ENCODE measurements at places on chromosomes 5 and 9.
A peak's percentile ranks its signal among the peaks of the same experiment; 100 is the strongest.

GRCh38 chr9:93560991-93561390 is 15.4 kb upstream of the PHF2 start:
- no peak for DNase-seq

DNA sequence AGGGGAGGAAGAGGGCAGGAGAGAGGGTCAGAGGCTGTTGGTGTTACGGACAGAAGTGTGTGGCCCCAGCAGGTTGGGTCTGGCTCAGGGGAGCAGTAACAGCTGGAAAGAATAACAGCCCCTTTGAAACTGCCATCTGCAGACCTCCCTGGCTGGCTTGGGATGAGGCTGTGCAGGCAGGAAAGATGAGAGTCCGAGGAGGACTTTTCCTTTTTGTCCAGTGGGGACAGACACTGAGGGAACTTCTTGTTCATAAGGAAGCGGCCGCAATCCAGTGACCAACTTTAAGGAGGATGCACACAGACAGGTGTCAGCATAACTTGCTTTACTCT is 14.8 kb upstream of the PLEKHG4B start:
- no peak for DNase-seq

- DNase-seq: no peak
Observed at GRCh38 chr9:73565026-73565425, 413.4 kb downstream of the ANXA1 start.

GRCh38 chr9:119959846-119960545 is 590.8 kb upstream of the BRINP1 start:
- DNase-seq: no peak

- DNase-seq: peak; percentile 57
Observed at GRCh38 chr9:127608104-127608966, 3.7 kb upstream of the STXBP1 start.

GRCh38 chr5:53381-54174 is 38.4 kb upstream of the PLEKHG4B start:
- DNase-seq: no peak

DNA sequence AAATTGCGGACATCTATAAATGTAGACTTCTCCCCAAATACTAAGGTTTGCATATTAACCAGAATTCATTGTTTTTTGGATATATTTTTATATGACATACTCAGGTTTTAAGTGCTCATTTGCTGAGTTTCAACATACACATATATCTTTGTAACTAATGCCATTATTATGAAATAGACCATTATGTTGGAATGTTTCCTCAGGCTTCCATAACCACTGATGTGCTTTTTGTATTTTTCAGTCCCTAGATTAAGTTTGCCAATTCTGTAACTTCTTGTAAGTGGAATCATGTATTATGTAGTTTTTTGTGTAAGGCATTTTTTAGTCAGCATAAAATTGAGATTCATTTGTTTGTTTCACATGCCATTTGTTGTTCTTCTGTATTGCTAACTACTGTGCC is 32.1 kb downstream of the HSPA4 start:
- DNase-seq: no peak

- DNase-seq: no peak
Observed at GRCh38 chr9:117303643-117304230, 111.1 kb downstream of the ASTN2 start.

GRCh38 chr5:35227720-35228119 is 2.6 kb downstream of the PRLR start:
- no peak for DNase-seq

GRCh38 chr9:136944212-136944518 is 373 bp downstream of the FBXW5 start:
- DNase-seq: no peak

GRCh38 chr5:112312295-112313275 is 106.5 kb downstream of the EPB41L4A start:
- DNase-seq: no peak

All from activated T-cell treated with anti-CD3 and anti-CD28 coated beads for 1 hour (primary cell).